ENCODE measurements at places on chromosomes 13 and 19.

DNA sequence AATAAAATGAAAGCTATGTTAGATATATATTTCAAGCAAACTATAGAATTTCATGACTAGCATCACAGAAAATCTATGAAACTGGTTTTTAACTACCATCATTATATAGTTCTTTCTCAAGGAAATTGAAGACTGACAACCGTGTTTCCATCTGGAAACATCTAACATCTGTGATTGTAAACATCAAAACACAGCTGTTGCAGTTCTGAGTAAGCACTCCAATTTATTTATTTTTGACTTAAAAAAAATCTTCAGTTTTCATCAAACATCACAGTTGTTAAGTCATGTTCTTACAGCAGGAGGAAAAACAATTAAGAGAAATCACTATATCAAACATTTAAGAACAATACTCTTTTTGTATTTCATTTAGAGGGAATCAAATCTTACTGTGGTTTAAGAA lies 1653.0 kb upstream of the MIR17HG start:
- DNase-seq, result no peak

DNA sequence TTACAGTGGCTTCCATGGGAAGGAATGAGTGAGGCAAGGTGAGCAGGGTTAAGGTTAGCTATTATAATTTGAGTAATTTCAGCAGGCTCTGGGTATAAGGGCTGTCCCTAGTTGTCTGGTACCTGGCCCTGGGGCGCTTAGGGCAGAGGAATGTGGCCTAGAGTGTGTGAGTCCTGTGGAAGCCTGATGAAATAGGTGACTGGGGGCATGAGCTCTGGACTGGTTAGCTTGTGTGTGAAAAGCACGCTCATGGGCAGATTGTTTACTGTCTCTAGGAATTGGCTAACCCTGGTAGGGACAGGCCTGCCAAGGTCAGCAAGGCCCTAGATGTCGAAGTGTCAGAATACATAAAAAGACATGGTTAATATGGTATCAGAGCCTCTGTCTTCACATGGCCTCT lies 42.5 kb downstream of the SPRYD7 start:
- no peak for DNase-seq

- DNase-seq, result no peak
These were observed 7.4 kb downstream of the CHST8 start for GRCh38 chr19:33628921-33629825.

DNA sequence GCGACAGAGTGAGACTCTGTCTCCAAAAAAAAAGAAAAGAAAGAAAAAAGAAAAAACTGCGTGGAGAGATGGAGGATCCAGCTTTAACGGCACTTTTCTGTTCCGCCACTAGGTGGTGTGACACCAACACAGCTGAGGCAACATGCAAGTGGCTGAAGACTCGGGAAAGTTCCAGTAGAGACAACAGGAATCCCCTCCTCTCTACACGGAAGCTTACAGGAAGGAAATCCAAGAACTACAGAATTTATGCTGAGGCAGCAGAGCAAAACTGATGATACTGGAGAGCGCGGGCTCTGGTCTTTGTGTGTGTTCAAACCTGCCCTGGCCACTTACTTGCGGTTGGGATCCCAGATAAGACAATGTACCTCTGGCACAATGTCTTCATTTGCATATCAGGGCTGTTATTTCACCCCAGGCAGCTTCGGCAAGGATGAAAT lies 9.9 kb downstream of the RANBP3 start:
- no peak for DNase-seq

- DNase-seq, result no peak
These were observed 77.0 kb upstream of the TSC22D1 start for GRCh38 chr13:44652962-44653660.

DNA sequence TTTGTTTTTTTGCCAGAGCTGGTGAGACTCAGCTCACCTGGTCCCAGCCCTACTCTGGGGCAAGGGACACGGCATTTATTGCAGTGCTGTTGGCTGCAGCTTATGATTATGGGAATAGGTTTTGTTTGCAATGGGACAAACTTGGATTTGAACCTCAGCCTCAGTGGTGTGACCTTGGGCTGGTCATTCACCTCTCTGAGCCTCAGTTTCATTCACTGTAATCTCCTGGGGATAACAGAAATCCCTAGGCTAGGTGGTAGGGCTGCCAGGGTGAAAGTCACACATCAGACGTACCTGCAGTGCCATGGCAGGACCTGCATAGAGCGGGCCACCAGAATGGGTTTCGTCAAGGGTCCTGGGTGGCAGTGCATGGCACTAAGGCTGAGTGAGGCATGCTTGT lies 73.7 kb upstream of the MEDAG start:
- DNase-seq, result no peak

DNA sequence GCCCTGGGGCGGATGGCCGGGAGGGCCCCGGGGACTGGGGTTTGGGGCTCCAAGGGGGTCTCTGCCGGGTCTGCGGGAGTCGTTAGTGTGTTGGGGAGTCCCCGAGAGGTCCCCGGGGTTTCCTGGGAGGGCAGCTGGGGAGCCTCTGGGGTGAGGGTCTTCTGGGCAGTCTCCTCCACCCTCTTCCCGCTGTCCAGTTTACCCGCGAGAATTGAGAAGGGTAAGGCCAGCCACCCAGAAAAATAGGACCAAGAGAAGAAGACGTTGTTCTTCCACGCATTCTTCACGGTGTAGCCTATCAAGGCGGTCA lies 1.0 kb upstream of the ETFB start:
- DNase-seq, result no peak
